Glutamatergic neuron (in vitro differentiated cells): ENCODE measurements at places on chromosomes 16 and 17. TPM values are rescaled to one million over a fixed set of nuclear protein-coding genes. Genes with fewer than 3 reads are reported as not detected.

Gene CCL18
- total RNA-seq = not detected

DNA sequence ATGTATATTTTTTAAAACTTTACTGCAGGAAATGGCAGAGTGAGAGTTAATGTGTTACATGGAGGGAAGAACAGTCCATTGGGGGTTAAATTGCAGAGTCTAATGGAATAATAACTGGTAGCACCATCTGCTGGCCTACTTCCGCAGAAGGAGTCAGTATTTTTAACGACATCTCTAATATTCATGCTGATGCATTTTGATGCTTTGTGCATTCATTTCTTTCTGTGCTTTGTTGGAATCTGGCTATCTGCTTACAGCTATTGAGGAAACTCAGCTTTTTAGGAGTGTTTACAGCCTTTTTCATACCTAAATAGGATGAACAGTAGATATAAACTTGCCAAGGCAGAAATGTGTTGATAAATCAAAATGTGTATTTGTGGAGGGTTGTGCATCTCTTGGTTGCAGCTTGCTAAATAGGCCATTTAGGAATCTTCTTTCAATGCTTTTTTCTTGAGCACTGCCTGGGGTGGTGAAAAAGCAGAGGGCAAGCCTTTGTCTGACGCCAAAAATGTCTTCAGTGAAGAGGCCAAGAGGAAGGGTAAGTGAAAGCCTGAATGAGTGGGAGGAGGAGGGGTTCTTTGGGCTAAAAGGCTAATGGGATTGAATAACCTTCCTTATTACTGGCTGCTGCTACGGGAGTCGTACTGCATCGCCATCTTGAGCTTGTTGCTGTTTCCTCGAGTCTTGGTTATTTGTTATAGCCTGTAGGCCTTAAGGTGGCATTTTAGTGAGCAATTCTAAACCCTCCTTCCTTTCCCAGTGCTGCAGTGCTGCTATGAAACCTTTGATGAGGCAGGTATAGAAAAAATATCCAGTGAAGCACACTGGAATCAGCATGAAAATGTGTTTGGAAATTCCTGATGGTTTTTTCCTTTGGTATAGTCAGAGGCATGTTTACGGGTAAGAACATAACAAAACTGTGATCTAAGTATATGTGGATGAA, 153.3 kb downstream of the CHD9 start:
- peak; percentile 38 for DNase-seq

GRCh38 chr17:42969001-42969581, 4.8 kb upstream of the AARSD1 start:
- DNase-seq = no peak

- peak; percentile 74 for DNase-seq
These were observed 14.4 kb upstream of the CBX8 start for GRCh38 chr17:79811011-79811867.

DNA sequence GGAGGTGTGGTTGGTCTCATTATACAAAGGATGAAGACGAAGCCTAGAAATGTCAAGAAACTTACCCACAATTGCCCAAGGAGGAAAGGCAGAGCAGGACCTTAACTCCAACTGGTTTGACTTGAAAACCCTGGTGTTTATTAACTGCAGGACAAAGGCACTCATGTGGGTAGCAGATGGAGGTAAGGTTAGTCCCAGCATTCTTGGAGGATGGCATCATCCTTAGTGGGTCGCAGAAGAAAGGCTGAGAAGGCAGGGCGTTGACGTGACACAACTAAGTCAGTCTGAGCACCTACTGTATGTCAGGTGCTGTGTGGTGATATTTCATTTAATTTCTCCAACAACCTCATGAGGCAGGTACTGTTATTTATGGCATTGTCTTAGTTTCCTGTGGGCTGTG, 101.3 kb downstream of the HAPSTR1 start:
- no peak for DNase-seq

DNA sequence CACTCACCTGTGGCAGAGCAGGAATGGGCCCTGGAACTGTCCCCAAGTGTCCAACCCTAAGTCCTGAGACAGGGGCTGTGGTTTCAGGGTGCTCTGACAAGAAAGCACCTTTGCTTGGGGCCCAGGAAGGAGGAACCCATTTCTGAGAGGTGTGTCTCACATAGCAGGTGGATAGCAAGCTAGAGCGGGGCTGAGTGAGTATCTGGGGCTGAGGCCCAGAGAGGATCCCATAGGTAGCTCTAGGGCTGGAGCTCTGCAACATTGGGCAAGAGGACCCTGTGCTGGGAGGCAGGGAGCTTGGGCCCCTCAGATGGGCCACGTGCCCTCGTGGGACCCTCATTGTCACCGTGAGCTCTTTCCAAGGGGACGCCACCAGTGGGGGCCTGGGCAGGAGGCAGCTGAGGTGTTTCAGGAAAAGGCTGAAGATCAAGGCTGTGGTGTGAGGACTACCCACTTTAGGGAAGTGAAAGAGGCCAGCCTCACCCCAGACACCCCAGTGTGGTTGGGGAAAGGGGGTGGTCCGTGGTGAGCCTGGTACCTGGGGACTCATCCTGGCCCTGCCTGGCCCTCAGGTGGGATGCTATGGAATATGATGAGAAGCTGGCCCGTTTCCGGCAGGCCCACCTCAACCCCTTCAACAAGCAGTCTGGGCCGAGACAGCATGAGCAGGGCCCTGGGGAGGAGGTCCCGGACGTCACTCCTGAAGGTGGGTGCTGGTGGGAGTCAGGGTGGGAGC, 5.3 kb downstream of the DEF8 start:
- DNase-seq = no peak

DNA sequence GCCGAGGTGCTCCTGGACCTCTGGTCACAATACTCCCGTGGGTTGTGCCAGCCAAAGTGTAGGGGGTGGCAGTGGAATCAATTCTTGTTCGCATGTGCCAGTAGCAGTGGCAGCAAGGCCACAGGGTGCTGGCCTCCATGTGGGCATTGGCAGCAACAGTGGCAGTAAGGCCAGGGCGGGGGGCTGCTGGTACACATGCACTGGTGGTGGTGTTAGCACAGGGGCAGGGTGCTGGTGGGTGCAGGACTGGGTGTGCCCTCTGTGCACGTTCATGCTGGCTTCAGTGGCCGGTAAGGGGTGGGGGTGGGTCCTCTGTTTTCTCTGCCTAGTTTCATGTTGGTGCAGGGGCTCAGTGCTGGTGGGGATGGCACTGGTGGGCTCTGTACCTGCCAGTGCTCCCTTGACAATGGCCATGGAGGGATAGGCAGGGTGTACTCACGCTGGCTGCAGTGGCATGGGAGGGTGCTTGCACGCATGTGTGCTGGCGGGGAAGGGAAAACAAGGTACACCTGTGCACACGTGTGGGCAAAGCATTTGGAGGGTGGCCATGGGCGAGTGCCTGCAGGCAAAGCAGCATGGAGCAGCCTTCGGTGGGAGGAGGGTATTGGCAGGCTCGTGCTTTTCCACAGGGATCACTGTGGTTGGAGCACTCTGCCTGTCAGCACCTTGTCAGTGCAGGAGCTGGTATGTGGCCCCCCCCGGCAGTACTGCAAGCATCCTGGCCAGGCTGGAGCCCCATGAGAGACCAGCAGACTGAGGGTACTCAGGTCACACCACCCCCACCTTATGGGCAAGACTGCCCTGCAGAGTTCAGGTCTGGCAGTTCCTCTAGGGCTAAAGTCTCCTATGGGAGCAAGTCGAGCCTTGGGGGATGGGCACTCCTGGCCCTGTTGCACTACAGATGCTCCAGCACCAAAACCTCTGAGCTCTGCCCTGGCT, 35.8 kb downstream of the NF1 start:
- peak; percentile 46 for DNase-seq
